Esophagus muscularis mucosa (tissue), 4 donors: ENCODE measurements at places on chromosomes 3 and 15. TPM values are rescaled to one million over a fixed set of nuclear protein-coding genes. Genes with fewer than 3 reads are reported as not detected.

GRCh38 chr3:115068799-115069198, 78.3 kb downstream of the ZBTB20 start:
- H3K27ac ChIP-seq = no peak overlapping the region
- peaks cover 38% of the 10 kb centered on the region for H3K4me1 ChIP-seq
- no peak overlapping the region for H3K4me3 ChIP-seq
- no peaks in the 10 kb centered on the region for H3K36me3 ChIP-seq
- DNase-seq = no peak

DNA sequence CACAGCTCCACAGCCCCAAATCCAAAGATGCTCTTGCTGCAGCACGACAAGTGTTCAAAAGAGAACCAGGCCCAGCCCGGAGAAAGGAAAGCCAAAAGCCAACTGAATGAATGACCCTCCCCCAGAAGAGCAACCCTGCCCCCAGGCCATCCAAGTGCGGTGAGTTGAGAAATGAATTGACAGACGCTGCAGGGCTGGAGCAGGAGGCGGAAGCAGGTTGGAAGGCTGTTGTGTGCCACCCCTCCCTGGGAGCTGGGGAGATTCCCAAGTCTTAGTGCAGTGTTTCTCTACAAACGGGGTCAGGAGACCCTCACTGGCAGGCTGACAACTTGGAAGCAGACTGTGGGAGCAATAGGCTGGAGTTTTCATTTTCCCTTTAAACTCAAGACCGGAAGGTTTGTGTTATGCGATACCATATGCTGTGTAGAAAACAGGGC, 3.5 kb upstream of the SPTBN5 start:
- no peak for DNase-seq
- H3K27me3 ChIP-seq = no peaks in the 10 kb centered on the region
- H3K4me1 ChIP-seq = peaks cover 25% of the 10 kb centered on the region

Gene STRA6
- 0.13 TPM for total RNA-seq

Gene KIF15
- total RNA-seq = 1.2 TPM

Gene METTL6
- 11.3 TPM for total RNA-seq

- no peaks in the 10 kb centered on the region for H3K27me3 ChIP-seq
- no peak for DNase-seq
- peaks cover 27% of the 10 kb centered on the region for H3K4me1 ChIP-seq
- no peak overlapping the region for H3K4me3 ChIP-seq
- no peak overlapping the region for H3K27ac ChIP-seq
Observed at GRCh38 chr3:185084402-185084801, 68.5 kb downstream of the C3orf70 start.

DNA sequence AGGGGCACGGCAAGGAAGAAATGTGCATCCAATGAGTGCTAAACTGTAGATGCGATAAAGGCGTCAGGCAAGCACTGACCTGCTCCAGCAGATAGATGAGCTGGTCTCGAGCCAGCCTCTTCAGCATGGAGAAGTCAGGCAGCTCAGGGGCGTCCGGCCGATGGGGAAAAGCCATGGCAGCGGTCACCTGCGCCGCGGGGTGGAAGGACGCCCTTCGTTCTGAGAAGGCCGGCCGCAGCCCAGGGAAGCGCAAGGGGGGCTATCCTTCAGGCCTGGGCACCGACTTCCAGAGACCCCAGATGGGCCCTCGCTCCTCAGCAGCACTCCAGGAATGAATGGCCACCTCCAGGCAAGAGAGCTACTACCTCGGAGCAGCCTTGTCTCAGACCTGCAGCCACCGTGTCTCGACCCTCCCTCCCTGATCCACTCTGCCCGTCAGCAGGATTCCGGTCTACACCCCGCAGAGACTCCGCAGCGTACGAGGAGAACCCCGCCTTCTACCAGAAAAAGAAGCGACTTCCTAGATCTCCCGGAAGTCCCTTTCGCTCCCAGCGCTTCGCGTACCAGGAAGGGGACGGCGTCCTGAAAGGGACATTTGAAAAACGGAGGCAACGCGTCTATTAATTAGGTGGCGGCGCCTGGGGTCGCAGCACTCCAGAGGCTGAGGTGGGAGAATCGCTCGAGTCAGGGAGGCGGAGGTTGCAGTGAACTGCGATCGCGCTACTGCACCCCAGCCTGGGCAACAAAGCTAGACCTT, at the start of gene VPS33B:
VPS33B (minus strand) TSS at position 520 of the 757 bp plus-strand sequence; CDS start at position 175, 345 bp downstream.
- peaks cover 32% of the 10 kb centered on the region for H3K4me1 ChIP-seq
- no peaks in the 10 kb centered on the region for H3K27me3 ChIP-seq
- H3K27ac ChIP-seq = peak within 1 kb of the TSS; percentile 78
- no peaks in the 10 kb centered on the region for H3K36me3 ChIP-seq
- peak within 1 kb of the TSS; percentile 91 for H3K4me3 ChIP-seq
- DNase-seq = peak; percentile 93

GRCh38 chr15:85748176-85748575, 46.5 kb downstream of the KLHL25 start:
- no peak for DNase-seq
- H3K27ac ChIP-seq = peak overlapping the region; percentile 83
- H3K27me3 ChIP-seq = no peaks in the 10 kb centered on the region
- no peak overlapping the region for H3K4me3 ChIP-seq
- H3K4me1 ChIP-seq = peaks cover 74% of the 10 kb centered on the region
- peaks cover 42% of the 10 kb centered on the region for H3K36me3 ChIP-seq

DNA sequence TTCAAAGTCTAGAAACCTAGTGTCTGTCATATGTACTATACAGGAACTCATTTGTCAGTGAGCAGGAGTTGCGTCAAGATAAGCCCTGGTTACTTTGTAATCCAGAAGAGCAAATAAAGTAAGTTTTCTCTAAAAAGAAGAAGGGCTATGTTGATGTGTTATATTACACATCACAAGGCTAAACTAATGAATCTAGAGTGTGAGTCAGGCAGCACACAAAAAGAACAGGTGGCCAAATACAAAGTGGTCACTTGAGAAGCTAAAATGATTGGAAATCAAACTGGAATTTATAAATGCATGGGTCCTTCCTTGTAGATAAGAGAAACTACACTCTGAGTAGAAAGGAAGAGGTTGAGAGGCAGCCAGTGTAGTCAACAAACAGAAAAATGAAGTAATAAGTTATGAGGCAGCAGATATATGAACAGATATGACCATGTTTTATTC, 771.6 kb downstream of the DIPK2A start:
- no peak overlapping the region for H3K27ac ChIP-seq
- no peaks in the 10 kb centered on the region for H3K36me3 ChIP-seq
- no peak overlapping the region for H3K4me3 ChIP-seq
- no peak for DNase-seq
- no peaks in the 10 kb centered on the region for H3K27me3 ChIP-seq

DNA sequence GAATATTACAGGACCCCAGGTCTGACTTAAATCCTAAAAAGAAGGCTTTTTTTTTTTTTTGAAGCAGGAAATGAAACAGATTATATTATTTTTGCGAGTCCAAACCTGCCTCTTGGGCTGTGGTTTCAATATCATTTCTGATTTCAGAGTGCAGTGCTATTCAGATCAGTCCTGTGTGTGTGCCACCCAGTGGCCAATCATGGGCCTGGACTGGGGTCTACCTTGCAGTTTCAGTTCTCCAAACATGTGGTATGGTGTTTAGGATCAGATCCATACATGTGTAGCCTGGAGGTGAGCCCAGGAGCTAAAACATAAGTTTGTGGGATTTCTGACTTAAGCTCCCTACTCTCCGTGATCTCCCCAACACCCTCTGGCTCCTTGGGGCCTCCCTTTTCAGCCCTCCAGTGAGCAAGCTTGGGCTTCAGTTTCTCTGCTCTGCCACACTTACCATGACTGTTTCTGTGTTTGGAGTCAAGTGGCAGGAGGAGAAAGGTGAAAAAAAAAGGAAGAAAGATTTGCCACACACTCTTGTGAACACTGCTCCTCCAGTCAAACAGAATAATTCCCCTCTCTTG, 12.1 kb upstream of the THSD4 start:
- no peak for DNase-seq
- no peaks in the 10 kb centered on the region for H3K27me3 ChIP-seq
- H3K36me3 ChIP-seq = no peaks in the 10 kb centered on the region
- H3K4me3 ChIP-seq = no peak overlapping the region

GRCh38 chr3:62812631-62813030, 62.6 kb downstream of the CADPS start:
- H3K27me3 ChIP-seq = no peaks in the 10 kb centered on the region
- no peak overlapping the region for H3K27ac ChIP-seq
- no peak overlapping the region for H3K4me3 ChIP-seq
- no peaks in the 10 kb centered on the region for H3K36me3 ChIP-seq

Gene GRM7
- not detected for total RNA-seq

DNA sequence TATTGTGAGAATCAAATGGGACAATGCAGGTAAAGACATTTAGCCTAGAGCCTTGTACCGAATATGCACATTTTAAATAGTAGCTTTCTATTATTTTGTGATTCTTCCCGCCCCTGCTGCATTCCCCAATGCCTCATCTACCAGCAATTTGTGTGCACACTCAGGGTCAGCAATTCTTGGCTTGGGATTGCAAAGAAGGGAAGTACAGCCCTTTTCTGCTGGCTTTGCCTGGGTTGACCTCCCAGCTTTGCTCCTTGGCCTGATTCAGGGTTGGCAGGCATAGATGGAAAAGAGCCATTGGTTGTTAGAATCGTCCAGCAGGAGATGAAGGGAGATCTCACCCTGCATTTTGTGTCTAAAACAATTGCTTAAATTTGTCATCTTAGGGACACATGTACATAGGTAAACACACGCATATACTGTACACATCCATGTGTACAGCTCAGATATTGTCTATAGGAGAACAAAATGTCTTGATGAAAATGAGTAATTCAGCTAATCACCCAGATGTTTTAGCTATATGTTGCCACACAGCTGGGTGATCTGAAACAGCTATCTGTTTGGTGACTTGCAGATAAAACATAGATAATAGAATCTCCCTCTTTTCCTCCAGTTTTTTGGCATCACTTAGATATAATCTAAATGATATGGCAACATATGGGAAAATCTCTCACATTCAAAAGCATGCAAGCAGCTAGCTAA, 340.9 kb upstream of the TBL1XR1 start:
- H3K27me3 ChIP-seq = no peaks in the 10 kb centered on the region
- no peak overlapping the region for H3K4me3 ChIP-seq
- H3K27ac ChIP-seq = peak overlapping the region; percentile 43
- no peaks in the 10 kb centered on the region for H3K36me3 ChIP-seq
- H3K4me1 ChIP-seq = peaks cover 29% of the 10 kb centered on the region

DNA sequence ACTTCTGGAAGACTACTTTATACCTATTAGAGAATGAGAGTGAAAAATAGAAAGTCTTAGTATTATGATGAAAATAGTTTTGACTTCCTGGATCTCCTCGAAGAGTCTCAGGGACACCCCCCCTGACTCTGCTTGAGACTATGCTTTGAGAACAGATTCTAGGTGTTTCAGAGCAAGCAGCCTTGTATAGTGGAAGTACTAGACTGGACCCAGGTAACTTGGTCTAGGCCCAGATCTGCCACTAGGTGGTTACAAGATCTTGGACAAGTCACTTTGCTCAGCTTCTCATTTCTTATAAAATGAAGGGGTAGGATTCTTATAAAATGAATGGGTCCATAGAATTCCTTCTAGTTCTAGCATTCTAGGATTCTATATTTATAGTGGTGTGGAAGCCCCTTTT, 9.1 kb downstream of the ABHD5 start:
- peaks cover 15% of the 10 kb centered on the region for H3K36me3 ChIP-seq
- H3K27me3 ChIP-seq = no peaks in the 10 kb centered on the region
- no peak overlapping the region for H3K4me3 ChIP-seq
- no peak for DNase-seq
- H3K4me1 ChIP-seq = peaks cover 37% of the 10 kb centered on the region

Gene VPS33B
- 10.8 TPM for total RNA-seq

DNA sequence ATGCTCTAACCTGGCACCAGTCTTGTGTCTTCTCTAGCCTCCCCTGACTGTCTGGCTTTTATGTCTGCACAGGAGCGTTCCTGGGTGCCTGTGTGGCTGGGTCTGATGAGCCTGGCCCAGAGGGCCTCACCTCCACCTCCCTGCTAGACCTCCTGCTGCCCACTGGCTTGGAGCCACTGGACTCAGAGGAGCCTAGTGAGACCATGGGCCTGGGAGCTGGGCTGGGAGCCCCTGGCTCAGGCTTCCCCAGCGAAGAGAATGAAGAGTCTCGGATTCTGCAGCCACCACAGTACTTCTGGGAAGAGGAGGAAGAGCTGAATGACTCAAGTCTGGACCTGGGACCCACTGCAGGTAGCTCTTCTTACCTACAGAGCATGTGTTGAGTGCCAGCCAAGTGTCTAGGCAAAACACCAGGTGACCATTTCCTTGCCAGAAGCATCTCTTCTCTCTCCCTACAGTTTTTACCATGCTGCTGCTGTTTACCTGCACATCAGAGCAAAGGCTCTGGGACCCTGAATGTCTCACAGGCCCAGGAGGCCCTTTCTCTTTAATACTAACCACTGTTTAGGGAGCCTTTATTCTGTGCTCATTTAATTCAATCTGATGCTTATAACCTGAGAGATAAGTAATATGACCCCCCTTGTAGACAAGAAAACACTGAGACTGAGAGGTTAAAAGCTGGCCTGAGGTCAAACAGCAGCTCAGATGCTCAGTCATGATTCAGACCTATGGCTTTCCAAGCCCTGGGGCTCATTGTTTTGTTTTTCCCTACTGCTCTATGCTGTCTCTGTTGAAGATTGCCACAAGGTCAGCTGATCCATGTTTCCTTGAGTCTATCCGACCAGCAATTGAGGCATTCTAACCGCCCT, 10.4 kb downstream of the PODXL2 start:
- H3K4me1 ChIP-seq = no peaks in the 10 kb centered on the region
- no peaks in the 10 kb centered on the region for H3K36me3 ChIP-seq
- H3K27me3 ChIP-seq = no peaks in the 10 kb centered on the region
- H3K27ac ChIP-seq = no peak overlapping the region
- no peak overlapping the region for H3K4me3 ChIP-seq

- no peak for DNase-seq
- H3K36me3 ChIP-seq = no peaks in the 10 kb centered on the region
- no peak overlapping the region for H3K4me3 ChIP-seq
- H3K27ac ChIP-seq = no peak overlapping the region
Observed at GRCh38 chr15:64232400-64232799, 69.6 kb upstream of the PPIB start.

- peaks cover 78% of the 10 kb centered on the region for H3K36me3 ChIP-seq
- peak overlapping the region; percentile 20 for H3K27ac ChIP-seq
- H3K27me3 ChIP-seq = no peaks in the 10 kb centered on the region
Observed at GRCh38 chr3:120410541-120410940, 40.3 kb downstream of the FSTL1 start.

DNA sequence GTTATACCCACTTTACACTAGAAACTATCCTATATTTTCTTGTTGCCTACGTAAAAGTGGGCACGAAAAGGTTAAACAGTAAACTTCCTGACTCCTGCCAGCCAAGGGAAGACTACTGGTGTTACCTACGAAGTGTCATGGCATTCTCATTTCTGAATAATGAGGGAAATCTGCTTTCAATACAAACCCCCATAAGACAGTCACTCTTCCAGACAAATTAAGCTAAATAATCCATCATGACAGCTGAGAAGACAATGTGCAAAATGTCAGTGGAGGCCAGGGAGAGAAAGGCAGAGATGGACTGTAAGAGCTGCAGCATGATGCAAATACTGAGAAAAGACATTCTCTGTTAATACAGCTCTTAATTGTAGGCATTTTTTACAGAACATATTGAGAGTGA, 136.5 kb downstream of the SERPINI1 start:
- no peak overlapping the region for H3K27ac ChIP-seq
- DNase-seq = no peak
- H3K4me3 ChIP-seq = no peak overlapping the region
- H3K36me3 ChIP-seq = no peaks in the 10 kb centered on the region
- peaks cover 22% of the 10 kb centered on the region for H3K4me1 ChIP-seq

GRCh38 chr3:150038830-150039229, 68.1 kb upstream of the PFN2 start:
- no peaks in the 10 kb centered on the region for H3K4me1 ChIP-seq
- peak; percentile 64 for DNase-seq
- no peaks in the 10 kb centered on the region for H3K36me3 ChIP-seq
- no peak overlapping the region for H3K27ac ChIP-seq

- peak; percentile 53 for DNase-seq
- no peak overlapping the region for H3K4me3 ChIP-seq
- H3K27ac ChIP-seq = no peak overlapping the region
- no peaks in the 10 kb centered on the region for H3K27me3 ChIP-seq
Observed at GRCh38 chr3:73475717-73476116, 149.0 kb downstream of the PDZRN3 start.
